ENCODE measurements at places on chromosomes 7 and 10.

DNA sequence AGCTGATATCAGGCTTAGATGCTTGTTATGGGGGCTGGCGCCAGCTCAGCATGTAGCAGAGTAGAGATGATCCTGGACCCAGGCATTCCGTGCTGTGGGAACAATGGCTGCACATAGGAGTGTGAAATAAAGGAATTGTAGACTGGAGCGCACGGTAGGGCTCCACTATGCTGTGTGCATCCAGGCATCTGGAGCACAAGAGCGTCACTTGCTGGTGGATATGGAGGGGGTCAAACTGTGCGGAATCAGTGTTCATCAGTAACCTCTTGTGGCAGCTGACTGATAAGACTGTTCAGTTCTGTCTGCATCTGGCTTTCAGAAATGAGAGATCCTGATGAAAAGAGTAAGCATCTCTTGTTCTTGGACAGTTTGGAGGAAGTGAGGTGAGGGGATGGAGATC lies 55.8 kb downstream of the ZNF503 start:
- no peak for DNase-seq

DNA sequence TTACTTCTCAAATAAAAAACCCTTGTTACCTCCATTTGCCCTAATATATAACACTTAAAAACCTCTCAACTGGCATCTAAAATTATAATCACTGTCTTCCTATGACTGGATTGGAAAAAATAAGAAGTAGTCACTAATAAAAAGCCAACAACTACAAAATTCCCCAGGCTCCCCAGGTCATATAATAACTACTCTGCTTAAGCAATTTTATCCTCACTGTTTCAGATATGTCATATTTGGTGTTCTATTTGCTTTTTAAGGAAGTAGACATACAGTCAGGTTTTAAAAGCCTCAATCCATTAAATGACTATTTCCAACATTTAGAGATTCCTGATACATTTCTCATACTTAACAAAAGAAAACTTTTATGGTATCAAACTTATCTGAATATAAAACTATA lies 2.4 kb downstream of the H2AZ2 start:
- DNase-seq = no peak

- DNase-seq = no peak
Observed at GRCh38 chr10:101576211-101576863, 11.7 kb downstream of the POLL start.

GRCh38 chr10:36094096-36094495 lies 452.0 kb upstream of the FZD8 start:
- DNase-seq = peak; percentile 78

DNA sequence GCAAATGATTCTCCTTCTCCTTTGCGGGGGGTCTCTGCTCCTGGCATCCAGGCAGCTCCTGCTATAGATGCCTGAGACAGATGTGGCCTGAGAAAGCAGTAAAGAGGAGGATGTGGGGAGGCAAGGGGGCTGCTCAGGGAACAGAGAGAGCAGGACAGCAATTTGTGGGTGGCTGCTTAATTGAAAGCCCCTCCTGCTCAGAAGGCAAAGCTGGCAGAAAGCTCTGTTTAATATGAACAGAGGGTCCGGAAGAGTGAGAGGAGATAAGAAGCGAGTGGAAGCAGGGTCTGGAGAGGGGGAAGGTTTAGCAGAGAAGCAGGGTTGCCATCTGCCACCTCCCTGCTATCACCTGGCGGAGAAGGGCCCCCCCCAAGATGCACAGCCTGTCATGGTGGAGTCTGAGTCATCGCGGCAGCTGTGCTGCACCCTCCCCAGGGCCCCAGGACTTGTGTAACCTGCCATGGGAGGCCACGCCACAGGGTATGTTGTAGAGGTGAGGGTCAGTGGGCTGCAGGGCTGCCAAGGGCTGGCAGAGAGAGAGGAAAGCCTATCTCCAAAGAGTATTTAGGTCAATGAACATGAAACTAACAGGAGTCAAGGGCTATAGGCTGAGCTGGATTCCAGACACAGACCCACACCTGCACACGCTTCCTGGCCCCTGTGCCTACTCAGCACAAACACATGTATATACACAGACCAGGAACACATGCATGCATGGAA lies 1109.8 kb upstream of the AUTS2 start:
- DNase-seq = no peak

- DNase-seq = no peak
Observed at GRCh38 chr7:108103558-108104298, 26.4 kb downstream of the LAMB4 start.

Data from NCI-H345 (cell line).